IMR-90 (cell line): ENCODE measurements at places on chromosomes 1 and 21.

GRCh38 chr1:111813440-111814304 lies 58.0 kb downstream of the DDX20 start:
- no peak for DNase-seq

DNA sequence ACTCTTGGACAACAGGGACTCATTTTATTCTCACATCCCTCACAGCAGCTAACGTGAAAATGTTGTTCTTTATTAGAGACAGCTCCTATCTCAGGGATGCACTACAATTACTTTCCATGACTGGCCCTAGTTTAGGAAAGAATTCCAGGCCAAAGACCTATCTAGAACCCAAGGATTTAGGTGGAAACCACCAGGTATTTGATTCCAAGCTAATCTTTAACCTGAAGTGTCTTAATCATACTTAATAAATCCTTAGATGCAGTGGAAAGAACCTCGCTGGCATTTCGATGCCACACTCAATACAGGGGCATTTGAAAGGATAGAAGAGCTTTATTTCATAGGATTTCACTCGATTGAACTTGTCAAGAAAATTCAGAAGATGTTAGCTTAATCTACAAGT lies 218.3 kb downstream of the KIF26B start:
- no peak for DNase-seq

DNA sequence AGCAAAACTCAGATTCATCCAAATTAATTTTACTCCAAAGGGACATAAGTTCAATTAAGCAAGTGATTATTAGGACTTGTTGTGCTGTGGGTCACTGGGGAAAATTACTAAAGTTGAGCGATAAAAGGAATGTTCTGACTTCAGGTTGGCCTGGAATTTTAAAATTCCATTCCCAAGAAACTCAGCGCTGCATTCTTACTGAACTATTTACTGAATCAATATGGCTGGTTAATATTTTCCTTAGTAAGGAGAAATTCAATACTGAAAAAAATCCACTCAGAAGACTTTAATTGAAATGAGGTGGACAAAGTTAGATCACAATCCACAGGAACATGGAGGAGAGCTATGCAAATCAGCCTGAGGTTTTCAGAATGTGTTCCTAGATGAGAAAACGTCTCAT lies 578.9 kb upstream of the NR5A2 start:
- DNase-seq: no peak

GRCh38 chr1:232353001-232353400 lies 276.9 kb downstream of the SIPA1L2 start:
- no peak for DNase-seq

DNA sequence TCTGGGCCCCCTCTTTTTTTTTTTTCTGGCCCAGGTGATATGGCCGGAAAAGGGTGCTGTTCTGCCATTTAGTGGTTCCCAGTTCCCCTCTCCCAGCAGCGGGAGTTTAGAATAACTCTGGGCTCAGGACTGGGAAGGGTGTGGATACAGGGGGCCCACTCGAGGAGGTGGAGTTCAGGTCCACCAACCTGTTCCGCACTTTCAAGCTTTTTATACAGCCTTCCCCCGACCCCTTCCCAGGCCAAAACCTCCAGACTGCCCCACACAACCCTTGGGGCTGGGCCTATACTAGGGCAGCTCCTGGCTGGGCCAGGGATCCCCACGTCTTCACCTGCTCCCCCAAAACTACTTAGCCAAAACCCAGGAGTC lies 402 bp downstream of the PLEKHG5 start:
- no peak for DNase-seq

DNA sequence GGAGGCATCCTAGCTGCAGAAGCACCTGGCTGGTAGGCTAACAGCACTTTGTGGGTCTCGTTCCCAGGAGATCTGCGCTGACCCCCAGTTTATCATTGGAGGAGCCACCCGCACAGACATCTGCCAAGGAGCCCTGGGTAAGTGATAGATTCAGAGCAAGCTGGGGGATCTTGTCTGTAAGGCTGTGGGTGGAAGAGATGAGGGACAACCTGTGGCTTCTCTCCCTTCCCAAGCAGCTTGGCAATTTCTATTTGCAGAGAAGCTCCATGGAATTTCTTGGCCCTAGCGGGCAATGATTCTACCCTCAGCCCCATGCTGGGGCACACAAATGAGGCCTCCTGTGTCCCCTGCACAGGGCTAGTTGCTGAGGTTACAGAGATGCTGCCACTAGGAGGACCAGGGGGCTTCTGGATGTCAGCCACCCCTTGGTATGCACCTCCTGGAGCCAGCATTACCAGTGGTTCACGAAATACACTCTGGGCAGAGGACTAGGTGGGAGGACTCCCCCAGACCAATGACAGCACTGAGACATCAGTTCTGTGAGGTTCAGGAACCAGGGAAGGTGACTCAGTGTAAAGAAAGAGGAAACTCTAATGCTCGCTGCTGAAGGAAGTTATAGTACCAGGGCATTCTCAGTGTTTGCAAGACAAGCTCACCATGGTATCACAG lies 5.5 kb downstream of the CAPN2 start:
- peak; percentile 53 for DNase-seq

GRCh38 chr1:223016890-223017289 lies 126.2 kb downstream of the TLR5 start:
- DNase-seq: no peak

- no peak for DNase-seq
These were observed 45.9 kb downstream of the MARK1 start for GRCh38 chr1:220573836-220574235.

- no peak for DNase-seq
These were observed 149.0 kb upstream of the C1orf87 start for GRCh38 chr1:60222360-60223115.

DNA sequence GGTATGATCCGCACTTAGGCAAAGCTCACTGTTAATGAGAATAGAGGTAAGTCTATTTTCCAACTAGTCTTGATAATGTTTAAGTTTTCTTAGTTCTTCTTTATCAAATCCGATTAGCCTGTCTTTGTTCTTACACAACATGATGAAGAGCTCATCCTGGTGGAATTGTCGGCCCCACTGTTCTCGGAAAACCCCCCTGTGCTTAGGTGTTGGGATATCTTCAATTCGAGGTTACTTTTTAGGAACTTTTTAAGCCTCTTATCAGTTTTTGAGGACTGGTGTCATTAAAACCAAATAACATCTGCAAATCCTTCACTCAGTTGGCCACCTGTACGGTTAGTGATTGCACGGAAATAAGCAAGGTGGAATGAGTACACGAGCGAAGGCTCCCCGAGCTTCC lies 60.7 kb upstream of the KIF26B start:
- no peak for DNase-seq

- peak; percentile 79 for DNase-seq
These were observed 133.1 kb downstream of the LRRC40 start for GRCh38 chr1:70072231-70072751.

DNA sequence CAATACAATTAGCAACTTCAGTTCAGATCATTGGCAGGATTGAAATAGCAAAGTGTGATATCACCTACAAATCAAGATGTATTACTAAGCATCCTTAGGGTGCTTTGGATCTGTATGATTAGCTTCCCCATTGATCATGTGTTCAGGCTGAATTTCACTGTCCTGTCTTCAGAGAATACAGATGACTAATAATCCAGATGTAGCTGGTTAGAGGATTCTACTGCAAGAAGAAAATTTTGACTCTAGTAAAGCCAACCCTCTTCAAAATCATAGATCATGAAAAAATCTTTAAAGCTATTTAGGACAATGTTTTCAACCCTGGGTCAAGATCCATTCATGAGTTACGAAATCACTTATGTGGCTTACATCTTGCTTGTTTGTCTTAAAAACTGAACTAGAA lies 184.4 kb downstream of the PTGER3 start:
- DNase-seq: no peak

- DNase-seq: no peak
These were observed 158.9 kb downstream of the PTGER3 start for GRCh38 chr1:70888722-70889121.

DNA sequence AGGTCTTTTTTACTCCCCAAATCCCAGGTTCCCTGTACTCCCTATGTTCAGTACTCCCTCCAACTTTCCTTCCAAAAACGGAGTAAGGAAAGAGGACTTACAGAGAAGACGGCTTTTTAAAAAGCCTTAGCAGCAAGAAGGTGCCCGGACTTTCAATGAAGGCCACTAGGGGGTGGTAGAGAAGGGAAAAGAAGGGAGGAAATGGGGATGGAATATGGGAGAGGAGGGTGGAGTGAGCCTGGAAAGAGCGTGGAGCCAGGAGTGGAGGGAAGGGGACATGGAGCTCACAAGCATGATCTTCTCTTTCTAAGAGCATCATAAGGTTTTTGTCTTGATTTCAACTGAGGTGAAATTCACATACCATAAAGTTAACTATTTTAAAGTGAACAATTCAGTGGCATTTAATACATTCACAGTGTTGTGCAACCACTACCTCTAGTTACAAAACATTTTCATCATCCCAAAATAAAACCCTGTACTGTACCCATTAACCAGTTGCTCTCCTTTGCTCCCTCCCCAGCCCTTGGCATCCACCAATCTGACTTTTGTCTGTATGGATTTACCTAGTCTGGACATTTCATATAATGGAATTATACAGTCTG lies 129.9 kb downstream of the ZNF281 start:
- DNase-seq: peak; percentile 60

- DNase-seq: no peak
These were observed 19.8 kb upstream of the REG4 start for GRCh38 chr1:119831027-119831426.
